ENCODE measurements at places on chromosomes 1 and 21. TPM values are rescaled to one million over a fixed set of nuclear protein-coding genes. Genes with fewer than 3 reads are reported as not detected.

FMO3 gene
- total RNA-seq, result 2.8 TPM

LAX1 gene
- total RNA-seq, result not detected

CLCA4 gene
- total RNA-seq, result not detected

DNA sequence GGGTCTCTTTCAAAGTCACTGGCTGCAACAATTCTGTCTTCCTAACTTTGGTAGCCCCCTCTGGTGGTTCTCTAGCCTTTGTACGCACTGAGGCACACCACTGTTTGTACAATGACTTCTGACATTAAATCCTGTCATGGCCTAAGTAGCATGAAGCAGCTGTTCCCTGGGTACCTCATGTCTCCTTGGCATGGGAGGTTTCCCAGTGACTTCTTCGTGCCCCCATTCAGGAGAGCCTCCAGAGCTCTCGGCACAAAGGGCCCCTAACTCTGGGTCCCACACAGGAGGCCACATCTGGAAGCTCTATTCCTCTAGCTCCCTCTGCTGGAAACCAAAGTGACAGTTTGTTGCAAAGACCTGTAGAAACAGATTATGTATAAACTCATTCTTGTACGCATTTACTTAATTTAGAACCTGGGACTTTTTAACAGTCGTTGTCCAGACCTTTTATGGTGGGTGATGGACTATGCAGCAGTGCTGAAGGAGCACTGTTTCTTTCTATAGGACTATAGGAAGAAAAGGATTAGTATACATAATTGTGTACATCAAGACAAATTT is 13.4 kb downstream of the SWT1 start:
- H3K27me3 ChIP-seq, result no peaks in the 10 kb centered on the region
- H3K4me1 ChIP-seq, result no peaks in the 10 kb centered on the region
- no peak overlapping the region for H3K27ac ChIP-seq
- H3K36me3 ChIP-seq, result no peaks in the 10 kb centered on the region

GRCh38 chr1:207078578-207079132 is 10.0 kb upstream of the C4BPB start:
- H3K4me3 ChIP-seq, result no peak overlapping the region
- no peak overlapping the region for H3K27ac ChIP-seq
- H3K27me3 ChIP-seq, result no peaks in the 10 kb centered on the region
- no peak for DNase-seq
- peaks cover 20% of the 10 kb centered on the region for H3K4me1 ChIP-seq
- H3K36me3 ChIP-seq, result no peaks in the 10 kb centered on the region

- no peak for DNase-seq
- H3K4me3 ChIP-seq, result no peak overlapping the region
- H3K4me1 ChIP-seq, result peaks cover 51% of the 10 kb centered on the region
- H3K27ac ChIP-seq, result peak overlapping the region; percentile 76
These were observed 2.2 kb downstream of the CREG1 start for GRCh38 chr1:167551362-167551761.

KCNJ9 gene
- total RNA-seq, result not detected

ODR4 gene
- 16.8 TPM for total RNA-seq

RHEX gene
- total RNA-seq, result not detected

DNA sequence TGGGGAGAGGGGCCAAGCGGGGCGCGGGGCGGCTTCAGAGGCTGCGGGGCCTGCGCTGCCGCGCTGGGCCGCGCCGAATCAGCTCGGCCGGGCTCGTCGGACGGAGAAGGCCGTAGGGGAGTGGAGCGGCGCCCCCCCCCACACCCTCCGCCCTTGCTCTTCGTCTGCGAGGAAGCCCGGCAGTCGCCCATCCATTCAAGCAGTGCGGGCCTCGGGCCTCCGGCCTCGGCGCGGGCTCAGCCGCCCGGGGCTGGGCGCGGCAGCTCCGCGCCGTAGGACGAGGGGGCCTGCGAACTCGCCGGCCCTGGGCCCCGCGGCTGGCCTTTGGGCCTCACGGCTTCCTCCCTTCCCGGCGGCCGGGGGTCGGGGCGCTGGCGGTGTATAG is 564 bp downstream of the CTPS1 start:
- peak overlapping the region; percentile 98 for H3K27ac ChIP-seq
- no peaks in the 10 kb centered on the region for H3K27me3 ChIP-seq
- DNase-seq, result no peak
- peak overlapping the region; percentile 65 for H3K4me3 ChIP-seq
- H3K4me1 ChIP-seq, result peaks cover 11% of the 10 kb centered on the region

CD5L gene
- not detected for total RNA-seq

- no peak overlapping the region for H3K4me3 ChIP-seq
- H3K4me1 ChIP-seq, result no peaks in the 10 kb centered on the region
- H3K36me3 ChIP-seq, result no peaks in the 10 kb centered on the region
- no peak for DNase-seq
These were observed 51.7 kb downstream of the CSMD2 start for GRCh38 chr1:34113362-34113761.

TRAF3IP3 gene
- 0.16 TPM for total RNA-seq

ITLN2 gene
- not detected for total RNA-seq

- no peaks in the 10 kb centered on the region for H3K4me1 ChIP-seq
- H3K27me3 ChIP-seq, result no peaks in the 10 kb centered on the region
- DNase-seq, result no peak
These were observed 22.2 kb upstream of the TMEM200B start for GRCh38 chr1:29145739-29146437.
